ENCODE measurements at places on chromosomes 4 and X.

- no peak for DNase-seq
Measured at GRCh38 chr4:3874028-3874415, 107.8 kb downstream of the ADRA2C start.

DNA sequence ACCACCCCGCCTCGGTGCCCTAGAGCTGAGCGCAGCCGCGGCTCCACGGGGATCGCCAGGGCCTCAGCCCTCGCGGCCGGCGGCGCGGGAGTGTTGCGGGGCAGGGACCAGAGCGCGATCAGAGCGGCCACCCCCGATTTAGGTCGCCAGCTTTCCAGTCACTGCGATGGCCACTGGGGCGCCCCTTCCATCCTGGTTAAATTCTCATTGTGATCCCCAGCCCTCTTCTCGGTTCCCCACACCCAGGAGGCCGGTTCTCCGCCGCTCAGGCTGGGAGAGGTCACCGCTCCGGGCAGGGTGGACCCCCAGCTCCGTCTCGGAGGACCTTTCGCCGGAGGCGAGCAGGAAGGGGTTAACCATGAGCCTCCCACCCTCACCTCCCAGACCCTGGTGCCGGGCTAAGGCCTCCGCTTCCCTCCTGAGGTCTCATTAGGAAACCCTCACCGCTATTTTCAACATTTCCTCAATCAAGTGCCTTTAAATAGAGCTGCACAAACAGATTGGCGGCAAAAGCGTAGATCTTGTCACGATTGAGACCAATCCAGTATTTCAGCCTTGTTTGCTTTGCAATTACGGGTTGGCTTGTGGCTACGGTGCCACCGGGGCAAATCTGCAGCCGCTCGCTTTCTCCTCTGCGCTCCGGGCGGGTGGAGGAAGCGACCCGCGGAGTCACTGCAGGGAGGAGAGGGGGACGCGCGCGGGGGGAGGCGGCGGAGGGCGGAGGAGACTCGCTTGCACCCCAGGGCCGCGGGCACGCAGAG, 8.3 kb upstream of the HAND2 start:
- DNase-seq: no peak

GRCh38 chrX:151702026-151702714, 6.9 kb downstream of the PRRG3 start:
- no peak for DNase-seq

DNA sequence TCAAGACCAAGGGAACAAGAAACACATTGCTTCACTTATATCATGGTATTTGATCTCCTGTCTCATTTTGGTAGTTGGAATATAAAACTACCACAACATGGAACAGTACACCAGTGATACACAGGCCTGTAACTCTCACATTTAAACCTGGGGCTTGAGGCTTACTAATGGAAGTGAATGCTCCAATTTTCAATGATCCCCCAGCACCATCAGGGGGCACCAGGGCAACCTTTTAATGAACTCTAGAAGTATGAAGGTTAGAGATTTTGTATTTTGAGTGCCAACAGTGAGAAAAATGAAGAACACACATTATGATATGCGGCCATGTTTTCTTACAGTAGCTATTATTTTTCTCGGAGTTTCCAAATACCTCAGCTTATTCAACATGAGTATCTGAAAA, 50.7 kb downstream of the C4orf33 start:
- no peak for DNase-seq
